ENCODE measurements at places on chromosomes 3 and 15.

DNA sequence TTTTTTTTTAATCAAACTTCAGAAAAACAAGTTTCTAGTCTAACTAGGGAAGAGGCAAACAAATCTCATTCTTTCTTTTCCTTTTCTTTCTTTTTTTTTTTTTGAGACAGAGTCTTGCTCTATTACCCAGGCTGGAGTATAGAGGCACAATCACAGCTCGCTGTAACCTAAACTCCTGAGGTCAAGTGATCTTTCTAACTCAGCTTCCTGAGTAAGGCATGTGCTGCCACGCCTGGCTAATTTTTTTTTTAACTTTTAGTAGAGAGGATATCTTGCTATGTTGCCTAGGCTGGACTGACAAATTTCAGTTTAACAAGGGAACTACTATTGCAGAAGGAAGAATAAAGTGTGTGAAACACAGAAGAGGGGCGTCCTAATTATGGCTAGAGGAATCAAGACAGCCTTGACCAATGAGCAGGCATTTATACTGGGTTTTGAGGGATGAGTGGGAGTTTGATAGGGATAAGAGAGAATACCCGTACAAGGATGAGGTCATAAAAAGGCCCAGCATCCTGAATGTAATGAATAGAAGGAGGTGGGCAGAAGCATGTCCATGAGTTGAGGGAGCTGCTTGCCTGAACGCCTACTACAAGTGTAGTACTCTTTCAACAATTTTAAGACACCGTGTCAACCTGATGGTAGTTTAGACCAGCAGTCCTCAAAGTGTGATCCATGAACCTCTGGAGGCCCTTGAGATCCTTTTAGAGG is 6.7 kb upstream of the ZFAND6 start:
- DNase-seq = no peak

DNA sequence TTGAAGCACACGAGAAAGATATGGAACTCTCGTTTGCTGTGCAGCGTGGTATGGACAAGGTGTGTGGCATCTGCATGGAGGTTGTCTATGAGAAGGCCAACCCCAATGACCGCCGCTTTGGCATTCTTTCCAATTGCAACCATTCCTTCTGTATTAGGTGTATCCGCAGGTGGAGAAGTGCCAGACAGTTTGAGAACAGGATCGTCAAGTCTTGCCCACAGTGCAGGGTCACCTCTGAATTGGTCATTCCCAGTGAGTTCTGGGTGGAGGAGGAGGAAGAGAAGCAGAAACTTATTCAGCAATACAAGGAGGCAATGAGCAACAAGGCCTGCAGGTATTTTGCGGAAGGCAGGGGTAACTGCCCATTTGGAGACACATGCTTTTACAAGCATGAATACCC is 1.2 kb downstream of the MKRN3 start:
- DNase-seq = no peak

- no peak for DNase-seq
Measured at GRCh38 chr15:42094512-42094963, at the start of gene PLA2G4D. PLA2G4D (minus strand) TSS chr15:42094562; CDS start chr15:42094459, 103 bp downstream.

GRCh38 chr3:118754406-118755252 is 280.0 kb downstream of the IGSF11 start:
- no peak for DNase-seq

- DNase-seq = no peak
Measured at GRCh38 chr15:83657549-83657948, 3.6 kb downstream of the ADAMTSL3 start.

GRCh38 chr15:68768321-68768720 is 52.4 kb downstream of the ANP32A start:
- no peak for DNase-seq

GRCh38 chr3:81349816-81350340 is 411.6 kb downstream of the GBE1 start:
- peak; percentile 51 for DNase-seq

DNA sequence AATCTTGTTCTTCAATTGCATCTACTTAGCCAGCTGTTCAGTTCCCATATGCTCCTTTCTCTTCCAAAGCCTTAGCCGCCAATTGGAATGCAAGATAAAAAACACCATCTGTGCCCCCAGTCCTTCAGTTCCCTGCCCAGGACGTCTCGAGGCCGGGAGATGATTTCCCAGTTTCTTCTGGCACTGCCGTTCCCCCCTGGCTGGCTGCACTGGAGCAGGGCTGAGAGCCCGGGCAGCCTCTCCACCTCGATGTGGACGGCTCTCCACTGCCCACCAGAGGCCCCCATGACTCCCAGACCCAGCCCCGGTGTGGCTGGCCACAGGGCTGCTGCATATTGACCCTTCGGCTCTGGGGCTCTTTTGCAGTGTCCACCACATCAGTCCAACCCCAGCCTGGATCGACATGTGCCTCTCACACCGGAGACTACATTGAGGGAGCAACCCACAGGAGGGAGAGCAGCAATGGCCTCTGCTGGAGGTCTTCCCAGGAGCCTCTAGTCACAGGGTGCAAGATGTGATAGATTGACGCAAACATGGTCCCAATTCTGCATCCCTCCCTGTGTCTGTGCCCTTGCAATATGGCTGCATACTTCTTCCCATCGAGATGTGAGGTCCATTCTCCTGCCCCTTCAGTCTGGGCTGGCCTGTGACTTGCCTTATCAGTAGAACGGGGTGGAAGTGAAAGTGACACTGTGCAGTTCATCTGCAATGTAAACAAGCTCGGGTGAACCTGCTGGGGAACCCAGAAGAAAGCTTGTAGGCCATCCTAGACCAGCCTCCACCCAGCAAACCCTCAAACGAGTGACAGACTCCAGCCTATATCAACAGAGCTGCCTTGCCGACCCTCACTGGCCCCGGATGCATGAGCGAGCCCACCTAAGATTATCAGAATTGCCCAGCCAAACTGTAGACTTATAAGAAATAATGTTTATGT is 52.3 kb upstream of the PRR20G start:
- peak; percentile 22 for DNase-seq

DNA sequence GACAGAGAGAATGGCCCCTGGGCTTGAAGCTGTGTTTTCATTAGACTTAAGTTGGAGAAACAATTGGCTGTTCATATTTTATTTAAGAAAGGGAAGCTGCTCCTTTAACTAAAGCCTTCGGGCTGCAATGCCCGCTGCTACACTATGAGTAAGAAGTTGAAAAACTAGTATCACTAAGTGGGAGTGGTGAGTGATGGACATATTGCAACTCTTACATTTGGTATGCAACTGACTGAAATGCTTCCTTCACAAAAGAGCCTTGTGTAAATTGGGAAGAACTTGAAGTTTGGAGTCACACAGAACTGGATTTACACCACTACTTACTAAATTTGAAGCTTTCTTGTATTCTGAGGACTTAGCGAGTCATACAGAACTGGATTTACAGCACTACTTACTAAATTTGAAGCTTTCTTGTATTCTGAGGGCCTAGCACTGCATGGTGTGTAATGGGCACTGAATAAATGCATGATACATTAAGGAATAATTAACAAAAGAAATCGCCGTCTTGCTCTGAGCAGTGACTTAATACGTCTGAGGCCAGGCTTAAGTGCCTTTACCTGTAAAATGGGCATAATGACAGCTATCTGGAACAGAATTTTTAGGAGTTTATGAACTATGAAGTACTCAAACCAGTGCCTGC is 149.5 kb downstream of the RYR3 start:
- DNase-seq = no peak

DNA sequence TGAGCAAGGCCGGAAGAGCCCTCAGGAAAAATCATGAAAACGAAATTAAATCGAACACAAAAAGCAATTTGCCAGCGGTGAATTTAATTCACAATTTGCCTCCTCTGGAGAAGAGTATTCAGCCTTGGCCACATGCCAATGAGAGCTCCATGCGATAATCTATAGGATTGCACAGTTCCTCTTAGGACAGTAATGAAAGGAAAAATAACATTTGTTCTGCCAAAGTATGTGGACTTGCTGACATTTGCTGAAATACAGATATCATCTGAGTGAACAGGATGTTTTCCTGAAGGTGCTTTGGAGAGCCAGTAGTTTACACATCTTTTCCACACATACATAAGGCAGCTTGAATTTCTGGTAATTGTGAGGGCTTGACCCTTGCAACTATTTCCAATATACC is 188.6 kb upstream of the PDZRN3 start:
- DNase-seq = no peak

GRCh38 chr3:187964760-187965159 is 189.2 kb upstream of the LPP start:
- DNase-seq = no peak

Measured in Ammon's horn (tissue), 1 donor.